ENCODE measurements at places on chromosomes 6 and 20.

- DNase-seq: no peak
Observed at GRCh38 chr6:47743744-47744143, 38.1 kb upstream of the OPN5 start.

- DNase-seq: no peak
Observed at GRCh38 chr6:143394389-143394788, 56.1 kb downstream of the ADAT2 start.

DNA sequence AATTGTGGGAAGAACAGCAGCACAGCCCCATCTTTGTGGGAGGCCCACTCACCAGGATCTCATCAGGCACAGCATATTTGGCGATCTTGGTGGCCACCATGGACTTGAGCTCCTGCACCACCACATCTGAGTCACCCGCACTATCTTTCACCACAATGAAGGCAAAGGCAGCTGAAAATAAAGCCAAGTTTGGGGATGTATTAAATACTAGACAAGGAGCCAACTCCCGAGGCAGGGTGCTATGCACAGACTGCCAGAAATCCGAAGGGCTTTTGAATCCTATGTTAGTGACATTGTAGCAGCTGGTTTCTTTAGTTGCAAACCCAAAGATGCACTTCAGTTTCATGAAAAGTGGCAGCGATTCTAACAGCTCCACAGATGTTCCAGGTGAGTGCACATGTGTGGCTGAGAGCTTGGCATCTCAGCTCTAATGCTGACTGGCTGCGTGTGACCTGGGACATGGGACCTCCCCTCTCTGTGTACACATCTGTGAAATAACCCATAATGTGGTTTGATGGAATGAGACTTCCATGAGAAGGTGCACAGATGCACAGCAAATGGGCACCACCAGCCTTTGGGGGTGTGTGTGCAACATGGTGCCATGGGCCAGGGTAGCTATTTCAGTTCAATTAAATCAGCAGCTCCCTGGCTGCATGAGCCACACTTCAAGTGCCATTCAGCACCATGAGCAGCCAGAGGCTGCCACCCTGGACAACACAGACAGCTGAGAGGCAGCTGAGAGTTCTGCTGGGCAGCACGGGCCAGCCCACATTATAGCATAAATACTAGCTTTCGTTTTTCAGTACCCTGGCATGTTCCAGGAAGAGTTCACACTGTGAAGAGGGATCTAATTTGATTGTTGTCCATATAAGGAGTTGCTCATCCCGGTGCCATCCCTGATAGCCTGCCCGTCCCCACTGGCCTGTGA is 16.9 kb upstream of the APMAP start:
- DNase-seq: no peak

GRCh38 chr6:163263196-163263595 is 151.3 kb upstream of the QKI start:
- no peak for DNase-seq

- DNase-seq: no peak
Observed at GRCh38 chr6:36576578-36576977, 17.6 kb upstream of the SRSF3 start.

DNA sequence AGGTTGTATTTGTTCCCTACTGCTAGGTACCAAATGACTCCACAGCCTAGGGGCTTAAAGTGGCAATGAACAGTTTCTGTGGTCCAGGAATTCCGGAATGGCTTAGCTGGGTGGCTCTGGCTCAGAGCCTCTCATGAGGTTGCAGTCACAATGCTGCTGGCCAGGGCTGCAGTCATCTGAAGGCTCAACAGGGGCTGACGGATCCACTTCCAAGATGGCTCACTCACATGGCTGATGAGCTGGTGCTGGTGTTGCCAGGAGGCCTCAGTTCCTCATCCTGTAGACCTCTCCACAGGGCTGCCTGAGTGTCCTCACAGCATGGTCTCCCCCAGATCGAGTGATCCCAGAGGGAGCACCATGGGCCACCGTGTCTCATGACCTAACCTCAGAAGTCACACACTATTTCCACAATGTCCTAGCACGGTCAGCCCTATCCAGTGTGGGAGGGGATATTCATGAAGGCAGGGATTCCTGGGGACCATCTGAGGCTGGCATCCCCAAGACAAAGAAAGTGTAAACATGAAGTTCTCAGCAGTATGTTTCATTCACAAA is 19.0 kb upstream of the BPI start:
- no peak for DNase-seq

- no peak for DNase-seq
Observed at GRCh38 chr20:50528804-50529351, 18.7 kb downstream of the PTPN1 start.

DNA sequence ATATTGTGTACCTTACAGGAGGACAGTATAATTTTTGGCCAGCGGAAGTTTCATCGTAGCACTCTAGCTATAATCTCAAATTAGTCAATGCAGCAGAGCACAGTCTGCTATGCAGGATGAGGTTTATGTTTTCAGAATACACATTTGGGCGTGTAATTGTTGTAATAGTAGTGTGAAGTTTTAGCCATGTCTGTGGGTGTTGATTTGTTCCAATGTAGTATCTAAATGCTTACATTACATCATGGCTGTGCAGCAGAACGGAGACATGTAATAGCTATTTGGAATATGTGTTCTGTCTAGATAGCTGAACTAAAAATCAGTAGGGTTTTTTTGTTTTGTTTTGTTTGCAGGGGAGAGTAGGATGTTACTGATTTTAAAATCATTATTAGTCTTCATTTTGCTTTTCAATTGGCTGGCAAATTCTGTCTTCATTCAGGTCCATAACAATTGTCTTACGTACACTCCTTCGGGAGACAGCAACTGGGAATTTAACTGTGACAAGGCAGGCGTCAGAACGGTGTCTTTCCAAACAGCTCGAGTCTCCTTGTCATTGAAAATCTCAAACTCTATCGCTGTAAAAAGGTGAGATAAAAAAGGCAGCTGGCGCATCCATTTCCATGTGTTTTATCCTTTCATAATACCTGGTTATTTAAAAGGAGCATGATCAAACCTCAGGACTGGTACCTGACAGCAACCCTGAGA is 65.1 kb upstream of the CDH4 start:
- DNase-seq: no peak

GRCh38 chr6:150410906-150411305 is 42.1 kb downstream of the IYD start:
- DNase-seq: no peak

DNA sequence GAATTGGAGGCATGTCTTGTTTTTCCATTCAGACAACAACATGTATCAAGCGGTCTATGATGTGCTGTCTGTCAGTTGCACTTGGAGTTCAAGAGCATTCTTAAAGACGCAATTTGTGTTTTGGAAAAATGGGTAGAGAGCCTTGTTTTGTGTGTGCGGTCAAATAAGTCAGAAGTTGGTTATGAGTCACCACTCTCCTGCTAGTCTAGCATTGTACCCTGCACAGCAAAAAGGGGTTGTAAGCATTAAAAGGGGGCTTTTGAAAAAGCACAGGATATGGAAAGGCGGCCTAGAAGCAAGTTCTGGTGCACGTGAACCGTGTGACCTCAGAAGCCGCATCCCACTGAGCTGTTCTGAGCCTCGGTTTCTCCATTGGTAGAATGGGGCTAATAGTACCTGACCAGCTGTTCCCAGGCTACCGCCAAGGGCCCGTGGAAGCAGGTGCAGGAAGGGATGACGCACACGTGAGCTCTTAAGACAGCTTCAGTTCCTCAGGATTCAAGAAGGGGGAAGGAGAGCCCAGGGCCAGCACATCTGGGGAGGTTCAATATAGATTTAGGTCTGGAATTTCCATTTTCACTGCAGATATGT is 61.6 kb upstream of the SNX9 start:
- DNase-seq: no peak

DNA sequence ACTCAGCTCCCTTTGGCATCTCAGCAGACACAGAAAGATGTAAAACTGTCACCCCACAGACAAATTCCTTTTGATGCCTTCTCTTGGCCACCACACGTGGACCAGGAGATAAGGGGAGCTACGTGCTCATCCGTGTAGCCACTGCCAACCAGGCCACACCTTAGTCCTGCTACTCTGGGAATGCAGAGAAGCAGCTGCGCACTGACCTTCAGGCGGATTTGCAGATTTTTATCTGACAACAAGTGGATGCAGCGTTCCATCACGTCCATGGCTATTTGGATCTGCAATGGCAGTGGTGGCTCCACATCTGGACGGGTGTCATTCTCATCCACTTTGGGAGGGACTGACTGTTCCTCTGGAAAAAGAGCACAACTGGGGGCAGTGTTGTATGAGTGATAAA is 30.8 kb downstream of the TTI1 start:
- DNase-seq: no peak

- DNase-seq: no peak
Observed at GRCh38 chr20:37335642-37336368, 10.1 kb upstream of the SRC start.

DNA sequence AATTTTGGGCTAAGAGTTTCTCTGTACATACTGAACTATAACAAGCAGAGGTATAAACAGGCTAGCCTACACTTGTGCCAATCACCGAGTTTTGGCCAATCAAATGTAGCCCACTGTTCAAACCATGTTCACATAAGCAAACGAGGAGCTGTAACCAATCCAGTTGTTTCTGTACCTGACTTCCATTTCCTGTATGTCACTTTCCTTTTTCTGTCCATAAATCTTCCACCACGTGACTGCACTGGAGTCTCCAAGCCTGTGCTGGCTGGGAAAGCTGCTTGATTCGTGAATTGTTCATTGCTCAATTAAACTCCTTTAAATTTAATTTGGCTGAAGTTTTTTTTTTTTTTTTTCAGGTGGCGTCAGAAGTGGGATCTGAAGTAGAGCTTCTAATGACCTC is 332.9 kb downstream of the RNF144B start:
- DNase-seq: no peak

DNA sequence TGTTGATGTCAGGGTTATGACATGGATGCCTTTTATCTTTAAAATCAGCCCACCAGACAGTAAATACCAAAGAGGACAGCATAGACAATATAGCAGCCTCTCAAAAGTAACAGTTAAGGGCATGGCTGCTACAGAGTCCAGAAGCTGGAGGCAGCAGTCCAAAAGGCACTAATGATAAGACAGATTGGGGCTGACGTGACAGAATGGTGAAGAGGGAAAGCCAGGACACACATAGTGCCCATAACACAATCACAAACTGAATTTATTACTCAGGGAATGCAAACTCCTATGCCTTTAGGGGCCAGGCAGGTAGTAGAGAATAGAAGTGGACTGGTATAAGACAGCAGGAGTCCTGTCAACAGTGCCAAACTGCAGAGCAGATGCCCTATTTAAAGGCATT is 40.7 kb downstream of the TP53INP2 start:
- DNase-seq: no peak

DNA sequence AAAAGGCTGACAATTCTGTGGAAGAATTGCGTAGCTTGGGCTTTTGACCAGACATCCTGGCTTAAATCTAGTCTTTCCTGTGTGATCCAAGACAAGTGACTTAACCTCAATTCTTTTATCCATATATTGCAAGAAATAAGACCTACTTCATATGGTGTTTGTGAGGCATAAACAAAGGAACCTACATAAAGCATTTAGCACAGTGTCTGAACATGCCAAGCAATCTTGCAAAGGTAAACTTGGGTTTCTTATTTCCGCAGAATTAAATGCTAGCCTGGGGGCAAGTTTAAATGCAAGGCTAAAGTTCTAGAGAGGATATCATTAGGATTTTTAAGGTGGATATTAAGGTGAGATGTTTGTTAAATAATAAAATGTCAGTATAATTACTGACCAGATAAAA is 47.9 kb downstream of the HDDC2 start:
- no peak for DNase-seq

DNA sequence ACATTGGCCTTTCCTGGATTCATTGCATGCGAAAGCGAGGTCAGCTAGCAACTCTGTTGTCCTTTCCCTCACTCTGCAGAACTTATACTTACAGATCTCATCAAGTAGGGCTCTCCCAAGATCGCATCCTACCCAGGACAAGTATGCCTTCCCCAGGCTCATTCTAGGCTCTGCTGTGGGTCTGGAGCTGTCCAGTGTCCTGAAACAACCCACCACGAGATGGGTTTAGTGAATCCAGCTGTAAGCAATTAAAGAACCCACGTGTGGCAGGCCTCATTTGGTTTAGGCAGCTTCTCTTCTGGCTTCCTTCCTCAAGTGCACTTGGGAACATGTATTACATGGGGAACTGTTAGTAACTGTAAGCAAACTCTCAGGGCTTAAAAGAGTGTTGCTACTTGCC is 406.5 kb upstream of the CHD6 start:
- no peak for DNase-seq

GRCh38 chr20:24700166-24700860 is 230.9 kb downstream of the SYNDIG1 start:
- DNase-seq: no peak

DNA sequence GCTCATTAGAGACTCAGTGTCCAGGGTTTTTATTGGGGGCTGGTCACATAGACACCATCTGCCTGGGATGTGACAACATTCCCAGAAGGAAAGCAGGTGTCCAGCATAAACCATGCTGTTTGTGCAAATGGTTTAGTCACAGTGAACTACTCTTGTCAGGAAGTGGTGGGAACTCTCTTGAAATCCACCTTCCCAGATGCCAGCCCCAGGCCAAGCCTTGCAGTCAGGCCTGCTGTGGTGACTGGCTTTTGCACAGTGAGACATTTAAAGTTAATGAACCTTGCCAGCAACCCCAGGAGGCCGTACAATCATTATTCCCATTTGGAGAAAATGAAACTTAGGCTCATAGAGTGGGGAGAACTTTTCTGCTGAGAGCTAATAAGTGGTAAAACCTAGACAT is 242.5 kb upstream of the KCNG1 start:
- DNase-seq: no peak

- no peak for DNase-seq
Observed at GRCh38 chr6:119328254-119328653, 21.3 kb downstream of the MAN1A1 start.

- no peak for DNase-seq
Observed at GRCh38 chr6:372336-372911, 19.1 kb upstream of the IRF4 start.

GRCh38 chr6:132483779-132484679 is 28.9 kb downstream of the STX7 start:
- DNase-seq: peak; percentile 29

- no peak for DNase-seq
Observed at GRCh38 chr6:170137911-170138910, 152.7 kb downstream of the DLL1 start.

GRCh38 chr20:37288091-37288490 is 1.4 kb upstream of the MANBAL start:
- DNase-seq: no peak

GRCh38 chr6:408599-409102 is 17.1 kb downstream of the IRF4 start:
- no peak for DNase-seq

DNA sequence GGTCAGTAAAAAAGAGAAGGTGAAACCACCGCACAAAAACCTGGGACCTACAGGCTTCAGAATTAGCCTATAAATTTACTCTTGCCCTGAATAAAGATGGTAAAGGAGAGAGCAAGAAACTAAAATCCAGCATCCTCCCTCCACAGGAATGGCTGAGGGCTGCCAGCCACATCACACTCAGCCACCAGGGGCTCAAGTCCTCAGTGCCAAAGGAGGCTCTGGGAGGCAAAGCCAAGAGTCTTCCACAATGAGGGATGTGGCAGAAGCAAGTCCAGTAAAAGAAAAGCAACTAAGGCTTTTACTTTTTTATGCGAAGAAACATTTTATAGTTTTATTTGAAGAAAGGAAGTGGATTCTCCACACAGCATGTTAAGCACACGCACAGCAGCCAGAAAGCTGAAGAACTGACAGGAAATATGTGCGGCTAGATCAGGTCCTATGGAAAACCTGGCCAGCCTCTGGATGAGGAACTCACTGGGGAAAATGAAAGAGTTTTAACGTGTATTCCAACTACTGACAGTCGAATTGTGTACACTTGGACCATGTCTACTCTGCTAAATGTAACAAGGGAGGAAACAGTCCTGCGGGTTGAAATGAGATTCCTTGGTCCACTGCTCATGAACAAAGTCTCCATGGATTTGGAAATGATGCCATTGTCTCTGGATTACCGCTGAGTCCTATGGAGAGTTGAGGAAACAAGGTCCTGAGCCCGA is 219.4 kb upstream of the SSTR4 start:
- DNase-seq: no peak

Measured in AG09319 (cell line).